Tibial artery (tissue), 4 donors: ENCODE measurements at places on chromosomes 7 and 10.
A peak's percentile ranks its signal among the peaks of the same experiment; 100 is the strongest.

DNA sequence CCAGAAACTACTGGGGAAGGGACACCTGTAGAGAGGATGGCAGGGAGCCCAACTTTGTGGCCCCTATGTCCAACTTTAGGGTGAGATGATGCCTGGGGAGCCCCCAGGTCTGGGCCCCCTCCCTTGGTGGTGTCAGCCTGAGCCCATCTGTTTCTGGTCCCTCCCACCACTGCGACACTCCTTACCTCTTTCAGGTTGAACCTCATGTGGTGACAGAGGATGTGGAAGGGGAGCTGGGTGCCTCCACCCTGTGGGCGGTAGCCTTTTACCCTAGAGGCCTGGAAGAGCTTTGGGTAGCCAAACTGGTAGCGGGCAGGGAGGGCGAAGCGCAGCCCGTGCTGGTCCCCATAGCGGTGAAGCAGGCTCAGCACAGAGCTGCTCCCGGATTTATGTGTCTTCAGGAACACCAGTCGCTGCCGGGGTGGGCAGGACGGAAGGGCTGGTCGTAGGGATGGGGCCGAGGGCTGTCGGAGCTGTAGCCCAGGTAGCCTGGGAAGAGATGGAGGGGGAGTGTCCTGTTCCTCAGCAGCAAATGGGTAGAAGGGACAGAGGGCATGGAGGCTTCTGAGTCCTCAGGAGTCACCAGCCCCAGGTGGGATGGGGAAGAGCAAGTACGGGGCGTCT is 2.0 kb downstream of the GAL3ST4 start:
- no peak for DNase-seq

- DNase-seq = no peak
Observed at GRCh38 chr7:14596421-14596820, 306.1 kb downstream of the DGKB start.

GRCh38 chr7:5491251-5492019 is 67.8 kb upstream of the TNRC18 start:
- no peak for DNase-seq

- no peak for DNase-seq
Observed at GRCh38 chr7:28135760-28136159, 44.8 kb downstream of the JAZF1 start.

- no peak for DNase-seq
Observed at GRCh38 chr10:77231884-77232610, 405.6 kb downstream of the KCNMA1 start.

- no peak for DNase-seq
Observed at GRCh38 chr7:96499532-96499931, 177.6 kb upstream of the SLC25A13 start.

DNA sequence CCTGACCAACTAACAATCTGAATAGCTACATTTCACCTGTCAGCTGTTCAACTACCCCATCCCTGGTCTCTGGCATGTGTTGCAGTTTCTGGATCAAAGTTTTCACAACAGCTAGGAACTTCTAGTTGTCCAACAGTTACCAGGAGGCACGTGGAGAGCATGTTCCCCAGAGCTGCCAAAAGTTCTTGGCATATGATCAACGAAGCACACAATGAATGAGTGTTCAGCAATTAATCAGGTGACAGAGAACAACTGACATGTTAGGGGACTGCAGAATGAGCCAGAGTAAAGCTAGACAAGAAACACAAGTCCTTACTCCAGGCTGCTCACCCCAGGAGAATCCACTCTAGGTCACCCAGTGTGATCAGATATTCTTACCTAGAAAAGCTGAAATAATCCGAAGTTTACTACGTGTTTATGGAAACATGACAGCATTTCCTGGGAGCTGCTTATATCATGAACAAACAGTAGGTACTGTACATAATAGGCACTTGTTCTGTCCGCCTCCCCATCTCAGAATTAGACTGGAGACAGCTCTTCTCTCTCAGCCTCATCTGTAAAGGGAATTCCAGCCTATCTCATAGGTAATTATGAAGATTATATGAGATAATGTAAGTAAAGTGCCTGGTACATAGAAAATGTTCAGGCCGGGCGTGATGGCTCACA is 50.6 kb downstream of the ZNF438 start:
- peak; percentile 88 for DNase-seq

GRCh38 chr10:117135026-117135372 is 3.1 kb downstream of the VAX1 start:
- no peak for DNase-seq

DNA sequence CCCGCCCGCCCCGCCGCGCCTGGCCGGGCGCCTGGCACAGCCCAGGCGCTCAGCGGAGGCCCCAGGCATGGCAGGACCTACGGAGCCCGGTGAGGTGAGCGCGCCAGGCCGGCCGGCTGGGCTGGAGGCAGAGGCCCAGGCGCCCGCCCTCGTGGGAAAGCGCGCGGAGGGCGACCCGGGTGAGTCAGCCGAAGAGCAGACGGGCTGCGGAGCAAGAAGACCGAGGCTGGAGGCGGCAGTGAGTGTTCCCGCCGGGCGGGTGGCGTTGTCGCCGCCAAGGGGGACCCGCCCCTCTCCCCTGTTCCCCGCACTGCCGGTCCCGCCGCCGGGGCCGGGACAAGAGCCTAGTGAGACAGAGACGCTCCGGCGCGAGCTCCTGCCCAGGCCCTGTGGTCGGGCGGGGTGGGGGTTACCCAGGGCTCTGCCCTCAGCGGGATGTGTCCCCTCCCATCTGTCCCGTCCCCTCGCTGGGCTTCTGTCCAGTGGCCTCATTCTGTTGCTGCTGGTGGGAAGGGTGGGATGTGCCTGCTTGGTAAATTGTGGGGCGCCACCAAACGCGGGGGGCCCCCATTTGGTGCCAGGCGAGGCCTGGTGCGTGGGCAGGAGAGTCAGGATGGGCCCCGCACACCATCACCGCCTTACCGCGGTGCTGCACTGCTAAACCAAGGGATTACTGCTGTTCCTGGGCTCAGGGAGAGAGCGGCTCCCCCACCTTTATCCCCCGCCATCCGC is 17.0 kb upstream of the NODAL start:
- DNase-seq = peak; percentile 72

DNA sequence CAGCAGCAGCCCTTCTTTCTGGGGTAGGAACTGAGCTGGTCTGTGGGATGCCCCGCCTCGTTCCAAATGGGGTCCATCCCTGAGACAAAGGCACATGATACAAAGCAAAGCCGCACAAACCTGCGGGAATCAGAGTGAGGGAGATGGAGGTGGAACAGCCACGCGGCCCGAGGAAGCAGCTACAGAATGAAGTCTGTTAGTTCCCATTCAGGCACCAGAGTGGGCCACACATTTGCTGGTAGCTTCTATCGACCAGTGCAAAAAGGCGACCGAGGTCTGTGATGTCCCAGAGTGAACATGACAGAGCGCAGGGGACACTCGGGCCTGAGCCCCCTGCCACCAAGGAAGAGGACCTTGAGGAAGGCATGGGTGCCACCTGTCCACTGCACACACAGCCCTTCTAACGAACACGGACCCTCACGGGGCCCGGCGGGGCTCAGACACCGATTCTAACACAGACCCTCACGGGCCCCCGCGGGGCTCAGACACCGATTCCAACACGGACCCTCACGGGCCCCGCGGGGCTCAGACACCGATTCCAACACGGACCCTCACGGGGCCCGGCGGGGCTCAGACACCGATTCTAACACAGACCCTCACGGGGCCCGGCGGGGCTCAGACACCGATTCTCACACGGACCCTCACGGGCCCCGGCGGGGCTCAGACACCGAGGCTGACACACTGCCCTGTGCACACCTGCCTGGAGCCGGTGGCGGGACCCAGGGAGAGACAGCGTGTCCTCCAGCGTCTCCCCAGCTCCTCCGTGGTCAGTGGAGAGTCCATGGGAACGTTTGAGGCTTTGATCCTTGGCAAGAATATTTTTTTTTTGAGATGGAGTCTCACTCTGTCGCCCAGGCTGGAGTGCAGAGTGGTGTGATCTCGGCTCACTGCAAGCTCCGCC is 32.8 kb upstream of the FAM20C start:
- no peak for DNase-seq

DNA sequence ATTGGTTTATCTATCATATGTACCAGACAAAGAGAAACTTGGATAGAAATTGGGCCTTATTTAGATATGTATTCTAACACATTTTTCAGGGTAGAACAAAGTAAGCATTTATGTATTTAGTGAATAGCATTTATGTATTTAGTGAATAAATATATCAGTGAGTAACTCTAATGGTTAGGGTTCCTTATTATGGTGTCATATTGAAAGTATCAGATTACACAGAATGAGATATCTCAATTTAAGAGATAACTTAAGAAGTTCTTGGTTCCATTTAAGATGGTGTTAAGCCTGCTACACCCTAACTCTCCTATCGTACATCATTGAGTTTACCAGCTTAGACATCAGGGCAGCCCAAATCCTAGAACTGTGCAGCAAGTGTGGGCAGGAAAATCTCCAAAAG is 35.9 kb upstream of the DMTF1 start:
- no peak for DNase-seq

DNA sequence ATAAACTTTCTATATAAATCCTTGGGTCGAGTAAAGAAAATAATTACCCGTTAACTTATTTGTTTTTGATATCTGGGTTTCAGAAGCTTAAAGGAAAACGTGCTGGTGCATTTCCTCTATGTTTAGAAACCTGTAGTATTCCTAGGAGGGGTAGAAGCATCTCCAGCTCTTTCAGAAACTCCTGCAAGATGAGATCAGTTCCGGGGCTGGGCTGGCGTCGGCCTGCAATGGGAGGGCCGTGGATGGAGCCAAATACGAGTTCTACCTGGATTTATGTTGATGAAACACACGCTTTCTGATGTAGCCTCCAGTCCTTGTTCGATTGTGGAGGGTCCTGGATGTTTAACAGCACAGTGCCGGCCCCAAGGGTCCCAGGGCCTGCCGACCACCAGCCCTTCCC is 35.8 kb upstream of the DIP2C start:
- no peak for DNase-seq

GRCh38 chr10:52437205-52437646 is 123.1 kb downstream of the DKK1 start:
- no peak for DNase-seq

GRCh38 chr10:121092720-121093095 is 241.5 kb downstream of the WDR11 start:
- DNase-seq = no peak

- DNase-seq = no peak
Observed at GRCh38 chr10:11225935-11226334, 208.3 kb downstream of the CELF2 start.

DNA sequence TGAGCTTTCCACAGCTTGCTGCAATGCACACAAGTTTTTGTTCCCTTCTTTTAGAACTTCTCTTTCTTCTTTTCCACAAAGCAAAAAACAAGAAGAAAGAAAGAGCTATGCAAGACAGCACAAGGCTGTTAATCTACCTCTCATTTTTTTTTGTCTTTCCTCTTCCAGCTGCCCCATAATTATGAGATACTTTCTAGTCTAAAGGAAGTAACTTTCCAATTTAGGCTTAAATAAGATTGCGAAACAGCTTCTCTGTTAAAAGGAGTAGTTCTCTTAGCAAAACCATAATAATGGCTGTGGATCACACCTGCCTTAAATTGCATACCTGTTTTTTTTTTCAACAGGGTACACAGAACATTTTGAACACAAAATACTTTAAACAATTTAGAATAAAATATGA is 56.0 kb downstream of the NDUFB2 start:
- no peak for DNase-seq

DNA sequence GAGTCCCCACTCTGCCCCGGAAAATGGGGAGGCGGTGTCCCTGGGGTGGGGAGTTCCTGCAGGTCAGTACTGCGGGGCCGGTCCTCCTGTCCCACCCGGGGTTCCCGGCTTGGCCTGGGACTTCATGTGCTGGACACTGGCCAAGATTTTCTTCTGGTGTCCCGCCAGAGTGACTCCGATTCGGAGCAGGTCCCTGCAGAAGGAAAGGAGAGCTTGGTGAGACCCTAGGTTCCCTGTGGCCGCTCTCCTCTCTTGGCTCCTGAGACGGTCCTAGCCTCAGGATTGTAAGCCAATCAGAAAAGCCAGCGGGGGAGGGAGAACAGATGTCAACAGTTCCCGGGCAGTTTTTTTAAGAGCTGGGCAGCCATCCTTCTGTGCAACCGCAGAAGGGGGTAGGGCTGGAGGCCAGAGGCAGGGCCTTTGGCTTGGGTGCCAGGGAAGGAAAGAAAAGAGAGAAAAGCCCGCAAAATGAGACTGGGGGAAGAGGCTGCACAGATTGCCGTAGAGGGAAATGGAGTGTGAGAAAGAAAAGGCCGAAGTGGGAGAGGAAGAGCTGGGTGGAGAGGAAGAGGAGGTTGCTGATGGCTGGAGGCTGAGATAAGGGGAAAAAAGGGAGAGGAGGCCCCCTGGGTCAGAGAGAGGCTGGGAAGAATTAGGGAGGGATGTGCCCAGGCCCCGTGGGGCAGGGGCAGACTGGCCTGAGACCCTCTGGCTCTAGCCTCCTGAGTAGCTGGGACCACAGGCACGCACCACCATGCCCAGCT is 23.7 kb downstream of the EPHB4 start:
- peak; percentile 81 for DNase-seq

- DNase-seq = no peak
Observed at GRCh38 chr7:141416650-141417270, 134.4 kb upstream of the AGK start.

GRCh38 chr7:1562597-1563051 is 6.6 kb upstream of the TMEM184A start:
- DNase-seq = no peak
